ENCODE measurements at places on chromosomes 6 and 20.

DNA sequence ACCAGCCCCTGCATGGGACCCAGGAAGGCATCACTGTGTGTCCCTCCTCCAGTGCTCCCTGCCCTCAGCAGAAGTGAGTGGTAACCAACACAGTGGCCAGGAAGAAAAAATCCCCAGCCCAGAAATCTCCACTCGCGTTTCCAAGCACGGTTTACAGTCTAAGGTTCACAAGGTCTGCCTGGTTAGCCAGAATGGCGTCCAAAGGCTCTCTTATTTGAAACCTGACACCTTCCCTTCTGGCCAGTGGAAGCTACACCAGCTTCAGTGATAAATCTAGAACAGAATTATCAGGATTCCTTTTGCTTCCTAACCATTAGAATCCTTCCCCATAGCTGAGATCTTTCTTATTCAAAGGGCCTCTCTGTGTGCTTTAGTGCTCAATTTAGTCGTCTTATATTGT is 9.2 kb downstream of the LY86 start:
- no peak for DNase-seq

DNA sequence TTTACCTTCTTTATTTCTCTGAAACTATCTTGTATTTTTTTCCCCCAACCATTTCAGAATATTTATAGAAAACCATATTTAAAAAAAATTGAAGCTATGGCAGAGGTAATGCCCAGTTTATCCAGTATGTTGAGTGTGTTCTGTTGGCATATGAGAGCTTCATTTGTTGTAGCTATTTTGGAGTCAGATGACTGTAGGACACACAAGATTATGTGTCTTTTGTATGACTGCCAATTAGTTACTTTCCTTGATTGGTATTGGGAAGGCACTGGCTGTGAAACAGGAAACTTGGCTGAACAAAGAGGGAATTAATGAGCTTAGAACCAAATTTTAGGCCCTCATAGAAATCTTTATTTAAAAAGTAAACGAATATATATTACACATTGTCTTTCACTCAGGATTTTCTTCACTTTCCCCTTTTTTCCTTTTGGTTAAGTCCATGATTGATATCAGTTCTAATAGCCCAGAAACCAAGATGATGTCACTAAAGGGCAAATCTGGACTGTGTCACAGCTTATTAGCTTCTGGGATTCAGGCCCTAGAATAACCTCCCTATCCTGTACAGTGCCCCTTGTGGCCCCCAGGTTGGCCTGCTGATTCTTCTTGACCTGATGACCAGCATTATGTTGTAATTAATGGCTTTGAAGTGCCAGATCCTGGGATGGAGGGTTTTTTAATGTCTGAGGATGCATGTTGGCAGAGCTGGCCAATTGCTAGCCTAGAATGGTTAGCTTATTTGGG is 10.1 kb downstream of the CDC5L start:
- no peak for DNase-seq

- DNase-seq: no peak
Observed at GRCh38 chr6:96926425-96926824, 1.9 kb downstream of the KLHL32 start.

- peak; percentile 64 for DNase-seq
Observed at GRCh38 chr6:90044833-90045381, 150.6 kb downstream of the GJA10 start.

- no peak for DNase-seq
Observed at GRCh38 chr20:42152575-42152974, 534.4 kb upstream of the CHD6 start.

DNA sequence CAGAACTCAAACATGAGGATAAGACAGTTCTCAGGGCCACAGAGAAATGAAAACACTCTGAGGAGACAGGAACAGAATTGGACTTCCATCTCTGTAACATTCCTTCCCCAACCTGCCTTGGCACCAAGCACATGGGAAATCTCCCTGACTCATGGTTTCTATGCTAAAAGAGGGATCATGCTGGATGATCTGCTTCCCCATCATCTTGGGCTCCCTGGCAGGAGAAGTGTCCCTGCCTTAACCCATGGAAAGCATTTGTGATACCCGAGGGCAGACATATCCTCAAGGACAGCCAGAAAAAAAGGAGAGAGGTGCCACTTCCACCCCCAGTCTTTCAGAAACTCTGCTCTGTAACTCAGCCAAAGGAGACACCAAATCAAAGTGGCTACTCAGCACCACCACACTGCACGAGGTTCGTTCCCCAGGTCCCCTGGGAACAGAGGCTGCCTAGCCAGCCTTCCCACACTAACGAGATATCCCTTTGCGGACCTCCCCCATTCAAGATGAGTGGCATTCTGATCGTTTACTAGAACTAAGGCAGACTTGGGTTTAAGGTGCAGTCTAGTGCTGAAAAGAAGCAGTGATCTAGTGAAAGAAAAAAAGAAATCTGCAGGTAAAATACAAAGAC is 34.8 kb downstream of the BLOC1S5 start:
- DNase-seq: no peak

DNA sequence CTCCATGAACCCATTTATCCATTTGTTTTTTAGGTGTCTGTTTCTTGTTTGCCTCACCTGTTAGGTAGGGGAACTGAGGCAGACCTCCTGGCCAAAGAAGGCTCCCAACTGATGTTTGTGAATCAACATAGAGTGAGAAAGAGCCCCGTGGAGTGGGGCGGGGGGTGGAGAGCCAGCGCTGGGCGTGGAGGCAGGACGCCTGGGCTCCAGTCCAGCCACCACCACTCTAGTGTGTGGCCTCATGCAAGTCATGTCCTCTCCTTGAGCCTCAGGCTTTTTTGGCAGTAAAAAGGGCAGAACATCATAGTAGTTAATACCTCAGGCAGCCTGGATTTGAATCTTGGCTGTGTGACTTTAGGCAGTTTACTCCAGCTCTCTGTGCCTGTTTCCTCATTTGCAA is 42.2 kb upstream of the SCRT2 start:
- no peak for DNase-seq

- no peak for DNase-seq
Observed at GRCh38 chr6:116266803-116267202, 12.9 kb downstream of the TSPYL1 start.

DNA sequence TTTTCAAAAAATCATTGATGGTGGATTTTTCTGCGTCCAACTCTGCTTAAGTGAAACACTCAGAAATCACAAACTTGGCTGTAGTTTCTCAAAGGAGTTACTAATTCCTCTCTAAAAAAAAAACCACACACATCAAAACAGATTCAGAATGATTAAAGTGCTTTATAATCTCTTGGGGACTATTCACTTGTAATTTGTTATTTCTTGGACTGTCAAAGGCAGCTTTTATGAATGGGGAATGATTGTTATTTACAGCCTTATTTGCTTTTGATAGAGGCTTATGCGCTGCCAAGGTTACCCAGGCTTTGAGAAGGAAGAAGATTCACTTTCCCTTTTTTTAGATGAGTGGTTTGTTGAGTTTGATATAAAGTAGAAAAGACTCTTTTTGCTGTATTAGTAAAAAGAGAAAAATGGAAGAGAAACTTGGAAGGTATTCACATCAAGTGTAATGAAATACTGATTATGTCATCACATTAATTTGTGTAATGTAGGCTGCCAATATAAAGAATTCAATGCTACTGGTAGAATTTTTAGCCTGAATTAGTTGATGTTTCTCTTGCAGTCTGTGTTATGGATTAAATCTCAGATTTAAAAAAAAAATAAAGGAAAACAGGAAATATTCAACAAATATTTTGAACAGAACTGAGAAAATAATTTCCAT is 381.0 kb upstream of the SASH1 start:
- DNase-seq: no peak

GRCh38 chr6:551405-551804 is 105.5 kb downstream of the HUS1B start:
- no peak for DNase-seq

DNA sequence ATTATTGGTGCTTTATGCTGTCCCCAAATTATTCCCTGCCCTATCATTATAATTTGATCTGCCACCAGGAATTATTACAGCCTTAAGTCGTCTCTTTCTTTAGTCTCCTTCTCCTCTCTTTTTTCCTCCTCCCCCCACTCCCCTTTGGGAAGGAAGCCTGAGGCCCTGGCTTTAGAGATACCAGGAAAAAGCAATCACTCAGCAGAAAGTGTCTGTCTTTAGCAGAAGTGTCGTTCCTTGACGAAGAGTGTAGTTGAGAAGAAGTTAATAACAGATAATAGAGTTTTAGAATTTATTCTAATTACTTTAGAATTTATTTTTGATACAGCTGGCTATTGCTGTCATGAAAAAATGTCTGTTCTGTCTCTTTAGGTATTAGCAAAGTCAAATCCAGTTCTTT is 16.5 kb downstream of the LIN28B start:
- DNase-seq: no peak

DNA sequence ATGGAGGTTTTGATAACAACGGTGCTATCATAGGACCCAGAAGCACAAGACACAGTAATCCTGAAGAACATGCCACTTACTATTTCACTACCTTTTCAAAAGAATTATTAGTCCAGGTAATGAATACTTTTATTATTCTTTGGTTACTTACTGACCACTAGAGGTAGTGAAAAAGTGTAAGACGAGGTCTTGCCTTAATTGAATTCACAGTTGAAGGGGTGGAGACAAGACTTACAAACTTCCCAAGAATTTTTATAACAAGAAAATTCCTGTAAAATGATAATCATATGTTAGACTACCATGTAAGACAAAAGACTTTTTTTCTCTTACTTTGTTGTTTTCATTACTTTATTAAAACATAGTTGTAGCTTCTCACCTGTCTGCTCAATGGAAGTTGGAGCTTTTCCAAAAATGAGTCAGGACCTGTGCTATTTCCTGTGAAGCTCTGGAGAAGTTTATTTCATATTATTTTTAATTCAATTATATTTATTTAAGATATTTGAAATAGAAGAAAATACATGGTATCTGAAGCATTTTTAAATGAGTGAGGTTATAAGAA is 52.4 kb downstream of the DOP1A start:
- peak; percentile 8 for DNase-seq

- no peak for DNase-seq
Observed at GRCh38 chr6:105014448-105014847, 57.5 kb downstream of the LIN28B start.

DNA sequence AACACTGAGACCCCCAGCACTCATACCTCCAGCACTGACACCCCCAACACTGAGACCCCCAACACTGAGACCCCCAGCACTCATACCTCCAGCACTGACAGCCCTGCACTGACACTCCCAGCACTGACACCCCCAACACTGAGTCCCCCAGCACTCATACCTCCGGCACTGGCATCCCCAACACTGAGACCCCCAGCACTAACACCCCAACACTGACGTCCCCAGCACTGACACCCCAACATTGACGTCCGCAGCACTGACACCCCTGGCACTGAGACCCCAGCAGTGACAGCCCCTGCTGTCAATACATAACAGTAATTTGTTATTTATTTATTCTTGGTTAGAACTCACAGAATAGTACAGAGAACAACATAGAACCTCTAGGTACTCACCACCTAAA is 58.0 kb downstream of the ERMARD start:
- no peak for DNase-seq

DNA sequence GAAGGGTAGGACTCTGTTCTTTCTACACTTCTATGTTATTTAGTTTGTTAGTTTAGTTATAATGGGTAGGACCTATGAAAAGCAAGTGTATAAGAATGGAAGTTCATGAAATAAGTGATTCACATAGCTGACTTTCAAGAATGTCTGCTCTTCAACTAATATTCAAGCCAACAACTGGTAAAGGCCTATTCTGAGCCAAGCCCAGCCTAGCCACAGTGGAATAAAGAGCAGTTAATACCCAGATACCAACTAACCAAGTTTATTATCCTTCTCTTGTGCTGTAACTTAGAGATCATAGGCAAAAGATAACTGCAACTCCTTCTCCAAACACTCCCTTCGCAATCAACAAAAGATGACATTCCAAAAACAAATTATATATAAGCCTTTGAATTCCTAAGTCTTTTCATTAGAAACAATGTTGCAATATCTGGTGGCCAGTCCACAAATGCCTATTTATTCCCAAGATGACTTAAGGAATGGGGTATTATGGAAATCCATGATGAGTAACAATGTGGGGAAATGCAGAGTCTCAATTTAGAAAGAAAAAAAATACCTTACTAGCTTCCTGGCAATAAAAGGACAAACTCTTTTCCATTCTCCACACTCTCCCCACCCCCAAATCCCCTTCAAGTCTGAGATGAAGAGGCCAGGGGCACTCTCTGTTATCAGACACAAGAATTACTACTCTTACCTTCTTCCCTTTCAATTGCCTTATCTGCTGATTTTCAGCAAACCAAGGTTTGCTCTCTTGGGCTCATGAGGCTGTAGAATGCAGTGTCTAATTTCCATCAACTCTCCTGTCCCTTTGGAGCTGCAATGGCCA is 27.4 kb downstream of the BTBD9 start:
- DNase-seq: no peak

DNA sequence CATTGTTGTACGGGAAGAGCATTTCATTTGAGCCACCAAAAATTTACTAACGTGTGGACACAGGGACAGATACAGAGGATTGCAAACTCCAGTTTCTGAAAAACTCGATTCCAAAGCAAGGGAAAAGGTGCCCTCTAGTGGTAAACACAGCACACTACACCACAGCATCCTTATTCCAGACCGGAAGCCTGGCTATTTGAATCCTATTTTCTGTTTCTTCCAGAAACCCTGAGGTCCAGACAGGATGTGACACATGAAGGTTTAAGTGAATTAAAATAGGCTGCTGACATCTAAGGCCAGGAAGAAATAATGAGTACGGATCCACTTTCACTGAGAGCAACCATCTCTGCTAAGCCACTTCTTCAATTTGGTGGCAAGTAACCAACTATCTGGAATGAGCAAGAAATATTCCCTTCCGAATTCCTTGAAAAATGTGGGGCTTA is 31.8 kb upstream of the GMPR start:
- peak; percentile 81 for DNase-seq

DNA sequence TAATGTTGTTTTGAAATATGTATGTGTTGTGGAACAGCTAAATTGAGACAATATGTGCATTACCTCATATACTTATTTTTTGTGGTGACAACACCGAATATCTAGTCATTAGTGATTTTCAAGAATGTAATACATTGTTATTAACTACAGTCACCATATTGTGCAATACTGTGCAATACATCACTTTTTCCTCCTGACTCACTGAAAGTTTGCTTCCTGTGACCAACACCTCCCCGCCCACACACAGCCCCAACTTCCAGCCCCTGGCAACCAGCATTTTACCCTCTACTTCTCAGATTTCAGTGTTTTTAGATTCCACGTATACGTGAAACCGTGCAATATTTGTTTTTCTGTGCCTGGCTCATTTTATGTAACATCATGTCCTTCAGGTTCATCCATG is 627.9 kb downstream of the PRKN start:
- DNase-seq: peak; percentile 79

- no peak for DNase-seq
Observed at GRCh38 chr20:62577490-62577836, 64.8 kb upstream of the SLCO4A1 start.

DNA sequence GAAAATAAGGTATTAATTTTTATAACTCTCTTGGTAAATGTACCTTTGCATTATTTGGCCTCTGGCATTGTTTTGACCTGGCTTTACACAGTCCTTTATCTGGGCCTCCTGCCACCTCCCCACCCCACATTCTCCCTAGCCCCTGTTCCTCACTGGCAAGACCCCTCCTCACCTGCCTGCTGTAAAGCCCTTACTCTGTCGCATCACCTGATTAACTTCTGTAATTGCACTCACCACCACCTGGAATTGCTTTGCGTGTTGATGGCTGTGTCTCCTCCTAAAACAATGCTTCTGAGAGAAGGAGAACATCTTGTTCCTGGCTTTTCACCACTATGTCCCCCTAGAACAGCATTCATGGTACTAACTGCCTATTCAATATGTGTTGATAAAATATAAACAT is 24.8 kb downstream of the SNX9 start:
- no peak for DNase-seq

GRCh38 chr6:137358273-137358672 is 135.9 kb downstream of the OLIG3 start:
- no peak for DNase-seq

Data from kidney glomerular epithelial cell (primary cell).